ENCODE measurements at places on chromosomes 16 and 17.

GRCh38 chr16:12356632-12357340 is 380.3 kb downstream of the SNX29 start:
- no peak for DNase-seq

GRCh38 chr17:31488264-31488981 is 96.9 kb downstream of the RAB11FIP4 start:
- no peak for DNase-seq

DNA sequence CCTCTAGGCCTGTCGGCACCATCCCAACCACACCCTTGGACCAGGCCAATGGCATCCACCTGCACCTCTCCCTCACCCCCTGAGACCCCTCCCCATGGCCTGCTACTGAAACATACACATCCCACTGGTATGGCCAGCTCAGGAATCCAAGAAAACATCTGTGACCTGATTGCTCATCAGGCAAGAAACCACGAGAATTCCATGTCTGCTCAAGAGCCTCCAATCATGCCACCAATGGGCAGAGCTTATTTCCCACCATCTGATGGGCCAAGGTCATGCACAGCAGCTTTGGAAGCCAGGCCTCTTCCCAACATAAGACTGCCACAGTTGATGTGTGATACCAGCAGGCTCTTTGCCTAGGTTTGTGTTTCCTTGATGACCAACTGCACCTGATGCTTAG is 190.1 kb downstream of the C16orf78 start:
- no peak for DNase-seq

DNA sequence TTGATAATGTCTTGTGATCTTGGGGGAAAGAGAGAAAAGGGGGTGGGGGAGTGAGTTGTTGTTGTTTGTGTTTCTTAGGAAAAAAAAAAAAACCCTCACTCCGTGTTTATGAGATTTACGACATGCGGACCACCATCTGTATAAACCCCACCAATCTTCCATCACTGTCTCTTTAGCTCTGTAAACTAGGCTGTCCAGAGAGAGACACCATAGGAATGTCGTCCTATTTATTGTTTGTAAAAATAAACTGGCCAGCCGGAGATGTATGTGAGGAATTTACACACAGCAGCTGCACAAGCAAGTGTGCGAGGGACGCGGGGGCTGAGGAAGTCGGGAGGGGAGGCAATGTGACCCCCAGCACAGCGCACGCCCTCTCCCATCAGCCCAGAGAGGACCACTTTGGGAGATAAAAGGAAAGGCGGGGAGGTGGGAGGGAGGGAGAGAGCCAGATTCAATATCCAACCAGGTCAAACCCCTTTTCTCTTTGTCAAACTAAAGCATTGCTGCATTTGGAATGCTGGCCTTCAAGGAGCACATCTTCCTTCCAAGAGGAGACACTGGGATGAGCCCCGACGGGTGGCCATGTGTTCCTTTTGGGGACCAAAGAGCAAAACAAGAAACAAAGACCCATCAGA is 136.2 kb upstream of the SALL1 start:
- DNase-seq: no peak

GRCh38 chr17:17724307-17725010 is 43.2 kb downstream of the RAI1 start:
- DNase-seq: no peak

DNA sequence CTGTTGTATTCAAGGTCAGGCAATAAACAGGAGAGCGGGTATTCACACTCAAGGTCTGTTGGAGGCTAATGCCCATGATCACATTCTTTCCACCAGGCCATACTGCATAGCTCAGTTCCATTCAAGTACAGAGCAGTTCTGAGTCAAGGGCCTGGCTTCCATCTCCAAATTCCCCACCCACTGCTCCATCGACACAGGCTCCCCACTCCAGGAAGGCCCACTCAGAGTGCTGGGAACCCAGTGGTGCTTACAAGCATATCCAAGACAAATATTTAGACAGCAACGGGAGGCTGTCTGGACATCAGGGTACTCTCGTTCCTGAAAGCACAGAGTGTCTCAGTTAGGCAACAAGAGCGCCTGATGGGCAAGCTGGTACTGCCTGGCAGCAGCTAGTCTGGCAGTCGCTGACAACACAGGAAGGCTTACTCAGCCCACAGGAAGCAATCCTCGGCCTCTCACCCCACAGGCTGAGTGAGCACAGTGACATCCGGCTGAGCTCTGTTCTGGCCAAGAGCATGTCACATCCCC is 40.9 kb downstream of the RFFL start:
- DNase-seq: peak; percentile 87

GRCh38 chr17:41406205-41406604 is 8.8 kb upstream of the KRT31 start:
- DNase-seq: no peak

GRCh38 chr16:88346680-88347505 is 35.9 kb upstream of the ZNF469 start:
- DNase-seq: no peak

GRCh38 chr16:17032332-17032731 is 438.4 kb downstream of the XYLT1 start:
- no peak for DNase-seq

- DNase-seq: no peak
Measured at GRCh38 chr16:57643147-57643874, 14.9 kb downstream of the ADGRG1 start.

- DNase-seq: no peak
Measured at GRCh38 chr16:21218153-21218552, 6.8 kb upstream of the ZP2 start.

- no peak for DNase-seq
Measured at GRCh38 chr17:64499805-64500486, 3.1 kb upstream of the POLG2 start.

GRCh38 chr17:48228720-48229119 is 121.2 kb downstream of the SNX11 start:
- DNase-seq: no peak

DNA sequence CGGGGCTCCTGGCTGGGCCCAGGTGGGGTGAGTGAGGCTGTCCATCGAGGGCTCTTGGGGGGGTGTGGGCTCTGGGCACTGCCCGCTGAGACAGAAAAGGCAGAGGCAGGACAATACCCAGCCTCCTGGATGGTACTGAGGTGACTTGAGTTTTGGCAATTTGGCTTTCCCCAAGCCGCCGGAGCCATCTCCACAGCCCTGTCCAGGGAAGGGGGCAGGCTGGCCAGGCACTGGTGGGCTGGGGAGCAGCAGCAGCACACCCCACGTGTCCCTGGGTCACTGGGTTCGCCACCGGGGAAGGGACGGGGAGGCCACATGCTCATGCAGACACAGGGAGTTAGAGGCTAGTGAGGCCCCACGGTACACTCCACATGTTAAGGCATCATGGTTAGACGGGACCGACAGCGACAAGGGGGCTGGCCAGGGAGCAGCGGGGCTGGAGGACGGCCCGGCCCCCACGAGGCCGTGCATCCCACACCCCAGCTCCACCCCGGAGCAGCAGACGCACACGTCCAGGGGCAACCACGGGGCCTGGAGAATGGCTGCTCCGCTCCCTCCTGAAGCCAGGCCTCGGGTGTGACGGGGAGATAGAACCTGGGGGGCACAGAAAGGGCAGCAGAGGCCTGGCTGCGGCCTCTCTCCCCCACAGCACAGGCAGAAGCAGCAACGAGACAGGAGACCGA is 3.0 kb downstream of the ARHGDIA start:
- DNase-seq: no peak

GRCh38 chr16:75615619-75616018 is 7.5 kb downstream of the ADAT1 start:
- no peak for DNase-seq

DNA sequence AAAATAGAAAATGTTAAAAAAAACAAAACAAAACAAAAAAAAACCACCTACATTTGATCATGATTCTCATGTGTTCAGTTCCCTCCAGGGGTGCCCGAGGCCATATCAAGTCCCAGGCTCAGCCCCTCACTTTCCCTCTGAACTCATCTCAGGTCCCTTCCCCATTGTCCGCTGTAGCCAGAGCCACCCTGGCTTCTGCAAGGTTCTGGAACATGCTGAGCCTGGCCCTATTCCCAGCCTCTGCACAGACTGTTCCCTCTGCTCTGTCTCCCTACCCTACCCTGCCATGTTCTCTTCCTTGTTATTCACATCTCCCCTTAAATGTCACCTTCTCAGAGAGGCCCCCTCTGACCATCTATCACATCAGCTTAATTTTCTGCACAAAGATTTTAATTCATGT is 46.9 kb downstream of the TK2 start:
- no peak for DNase-seq

DNA sequence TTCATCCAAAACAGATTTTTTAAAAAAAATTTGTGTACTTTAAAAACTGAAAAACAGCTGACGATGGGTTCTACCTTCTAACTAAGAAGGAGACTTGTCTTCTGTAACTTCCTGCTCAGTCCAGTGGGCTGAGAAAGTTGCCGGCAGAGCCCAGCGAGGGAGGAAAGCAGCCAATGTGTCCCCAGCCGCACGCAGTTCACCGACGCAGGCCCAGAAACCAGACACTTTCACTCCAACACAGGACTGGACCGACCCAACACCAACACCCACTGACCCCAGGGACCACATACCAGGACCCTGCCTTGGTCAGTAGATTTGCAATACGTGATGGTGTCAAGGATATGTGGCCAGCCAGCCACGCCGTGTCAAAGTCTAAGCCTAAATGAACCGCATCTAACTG is 25.6 kb downstream of the TRAP1 start:
- DNase-seq: no peak

DNA sequence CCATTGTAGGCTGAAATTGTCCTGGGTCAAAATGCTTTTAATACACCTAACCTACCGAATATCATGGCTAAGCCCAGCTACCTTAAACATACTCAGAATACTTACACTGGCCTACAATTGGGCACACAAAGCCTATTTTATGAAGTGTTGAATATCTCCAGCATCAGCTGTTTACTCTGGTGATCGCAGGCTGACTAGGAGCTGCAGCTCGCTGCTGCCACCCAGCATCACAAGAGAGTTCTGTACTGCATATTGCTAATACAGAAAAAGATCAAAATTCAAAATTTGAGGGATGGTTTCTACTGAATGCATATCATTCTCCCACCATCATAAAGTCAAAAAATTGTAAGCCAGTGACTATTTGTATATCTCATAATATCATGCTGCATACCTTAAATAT is 55.3 kb downstream of the ULK2 start:
- DNase-seq: peak; percentile 59

DNA sequence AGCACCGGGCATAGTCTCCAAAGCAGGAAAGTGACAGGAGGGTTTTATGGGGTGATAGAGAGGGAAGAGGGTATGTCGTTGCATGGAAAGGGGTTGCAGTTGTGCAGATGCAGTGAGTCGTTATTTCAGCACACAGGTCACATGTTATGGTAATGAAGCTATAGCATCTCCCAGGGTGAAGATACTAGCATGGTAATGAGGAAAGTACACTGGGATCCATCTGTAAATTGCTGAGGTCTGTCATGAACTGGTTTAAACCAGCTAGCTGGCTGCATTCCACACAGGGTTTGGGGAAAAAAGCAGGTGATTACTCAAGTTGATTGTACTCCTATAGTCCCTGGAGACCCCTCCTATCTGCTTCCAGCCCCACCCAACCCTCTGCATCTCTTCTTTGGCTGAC is 11.7 kb downstream of the COX11 start:
- DNase-seq: no peak

DNA sequence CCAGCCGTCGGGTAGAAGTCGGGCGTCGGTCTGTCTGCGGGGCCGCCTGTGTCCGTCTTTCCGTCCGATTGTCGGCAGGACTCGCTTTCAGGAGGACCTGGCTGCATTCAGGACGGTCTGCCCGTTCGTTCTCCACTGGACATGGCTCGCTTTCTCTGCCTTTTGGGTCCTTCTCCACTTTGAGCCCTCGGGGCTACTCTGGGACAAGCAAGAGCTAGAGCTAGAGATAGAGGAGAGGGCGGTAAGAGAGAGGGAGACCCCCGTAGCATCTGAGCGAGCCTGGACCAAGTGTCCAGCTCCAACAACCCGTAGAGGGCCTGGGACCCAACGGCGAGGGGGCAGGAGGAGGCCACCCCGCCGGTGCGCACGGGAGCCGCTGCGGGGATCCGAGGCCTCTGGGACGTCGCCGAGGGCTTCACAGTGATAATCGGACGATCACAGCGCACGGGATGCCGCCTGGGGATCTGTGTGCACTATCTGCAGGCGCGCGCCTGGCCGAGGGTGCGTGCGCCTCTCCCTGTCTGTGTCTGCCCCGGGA is 4.5 kb downstream of the TBX4 start:
- DNase-seq: no peak

DNA sequence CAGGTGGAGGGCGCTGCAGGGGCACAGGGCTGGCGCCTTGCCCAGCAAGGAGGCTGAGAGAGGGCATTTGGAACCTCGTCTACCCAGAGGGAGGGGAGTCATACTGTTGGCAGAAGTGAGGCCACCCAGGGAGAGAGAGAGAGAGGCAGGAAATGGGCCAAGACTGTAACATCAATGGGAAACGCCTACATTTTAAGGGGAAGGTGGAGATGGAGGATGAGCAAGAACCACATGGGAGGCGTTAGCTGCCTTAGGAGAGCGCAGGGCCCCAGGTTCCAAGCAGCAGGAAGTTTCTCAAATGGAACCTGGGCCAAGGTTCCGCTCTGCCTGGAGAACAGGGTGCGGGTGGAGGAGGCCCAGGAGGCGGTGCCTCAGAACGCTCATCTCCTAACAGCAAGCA is 2.7 kb upstream of the WFDC1 start:
- DNase-seq: no peak

- DNase-seq: no peak
Measured at GRCh38 chr16:73026754-73027684, 20.9 kb downstream of the ZFHX3 start.

GRCh38 chr16:89707695-89708094 is 6.2 kb upstream of the SPATA2L start:
- no peak for DNase-seq

- DNase-seq: peak; percentile 59
Measured at GRCh38 chr17:33779234-33779591, 475.9 kb upstream of the CCL2 start.

- DNase-seq: no peak
Measured at GRCh38 chr17:48052956-48053757, 5.0 kb downstream of the NFE2L1 start.

DNA sequence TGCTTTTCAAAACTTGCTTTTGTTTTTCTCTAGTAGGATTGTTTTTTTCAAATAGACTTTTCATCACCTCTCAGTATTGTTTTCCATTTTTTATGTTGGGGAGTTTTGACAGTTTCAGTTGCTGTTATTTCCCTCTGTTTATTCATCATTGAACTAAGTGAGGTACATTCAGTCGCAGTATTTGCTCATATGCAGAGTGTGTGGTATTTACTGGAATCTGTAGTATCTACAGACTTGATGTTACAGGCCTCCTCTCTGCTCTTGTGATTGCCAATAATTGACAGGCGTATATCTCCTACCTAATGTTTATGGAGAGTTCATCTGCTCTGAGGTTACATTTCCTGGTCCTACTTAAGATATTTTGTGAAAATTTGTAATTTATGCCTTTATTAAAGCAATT is 49.6 kb downstream of the COX10 start:
- no peak for DNase-seq

- DNase-seq: no peak
Measured at GRCh38 chr16:50996830-50997186, 154.3 kb downstream of the SALL1 start.
